Gastrocnemius medialis (tissue), 4 donors: ENCODE measurements at places on chromosomes 1 and 21. TPM values are rescaled to one million over a fixed set of nuclear protein-coding genes. Genes with fewer than 3 reads are reported as not detected.

PDPN gene
- total RNA-seq = 10.0 TPM

PRDM16 gene
- 0.19 TPM for total RNA-seq

DNA sequence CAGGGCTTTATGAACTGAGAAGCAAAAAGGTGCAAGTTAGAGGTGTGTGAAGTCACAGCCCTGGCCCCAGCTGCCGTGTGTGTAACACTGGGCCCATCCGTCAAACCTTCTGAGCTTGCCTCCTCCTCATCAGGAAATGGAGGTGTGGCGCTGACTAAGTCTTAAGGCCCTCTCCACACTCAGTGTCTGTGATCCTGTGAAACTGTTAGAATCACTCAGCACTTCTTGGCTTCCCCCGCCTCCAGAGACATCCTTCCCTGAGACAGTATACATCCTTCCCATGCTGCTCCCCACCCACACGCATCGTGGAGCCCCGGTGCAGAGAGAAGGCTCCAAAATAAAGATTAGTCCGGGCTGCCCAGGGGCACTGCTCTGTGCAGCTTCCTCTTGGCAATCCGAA, 33.3 kb downstream of the LRP8 start:
- H3K27me3 ChIP-seq = no peaks in the 10 kb centered on the region
- no peak overlapping the region for H3K27ac ChIP-seq
- no peak overlapping the region for H3K4me3 ChIP-seq
- peaks cover 4% of the 10 kb centered on the region for H3K4me1 ChIP-seq
- no peak for DNase-seq
- H3K36me3 ChIP-seq = no peaks in the 10 kb centered on the region

DNA sequence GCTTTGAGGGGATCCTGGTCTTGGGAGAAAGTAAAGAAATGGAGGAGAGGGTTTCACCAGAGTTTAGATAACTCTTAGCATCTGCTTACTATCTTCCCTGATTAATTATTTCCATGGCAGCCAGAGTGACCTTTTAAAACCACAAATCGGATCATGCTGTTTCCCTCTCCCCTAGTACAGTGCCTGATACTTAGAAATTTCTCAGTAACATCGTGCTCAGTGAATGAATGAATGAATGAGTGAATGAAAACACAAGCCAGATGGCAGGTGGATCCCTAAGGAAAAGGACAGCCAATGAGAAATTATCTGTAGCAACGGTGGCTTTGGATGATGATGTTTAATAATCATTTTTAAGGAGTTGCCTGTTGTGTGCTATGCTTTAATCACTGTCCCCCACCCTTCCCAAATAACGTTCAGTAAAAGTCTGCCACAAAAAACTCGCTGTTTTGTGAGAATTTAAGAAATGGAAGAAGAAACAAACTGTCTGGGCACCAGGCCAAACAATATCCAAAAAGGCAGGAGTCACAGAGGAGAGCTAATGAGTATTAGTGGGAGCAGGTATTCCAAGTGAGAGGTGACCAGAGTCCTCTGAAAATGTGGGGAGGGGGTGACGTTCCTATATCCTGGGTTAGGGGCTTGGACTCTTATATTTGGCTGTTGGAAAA, 737 bp upstream of the SMAP2 start:
- H3K36me3 ChIP-seq = no peaks in the 10 kb centered on the region
- H3K27me3 ChIP-seq = no peaks in the 10 kb centered on the region
- peak overlapping the region; percentile 98 for H3K4me3 ChIP-seq
- peaks cover 7% of the 10 kb centered on the region for H3K4me1 ChIP-seq

- no peaks in the 10 kb centered on the region for H3K4me1 ChIP-seq
- no peaks in the 10 kb centered on the region for H3K27me3 ChIP-seq
- DNase-seq = no peak
Measured at GRCh38 chr1:221101807-221102605, 222.8 kb downstream of the HLX start.
